Fibroblast of skin of left biceps (primary cell): ENCODE measurements at places on chromosomes 13 and 19.

DNA sequence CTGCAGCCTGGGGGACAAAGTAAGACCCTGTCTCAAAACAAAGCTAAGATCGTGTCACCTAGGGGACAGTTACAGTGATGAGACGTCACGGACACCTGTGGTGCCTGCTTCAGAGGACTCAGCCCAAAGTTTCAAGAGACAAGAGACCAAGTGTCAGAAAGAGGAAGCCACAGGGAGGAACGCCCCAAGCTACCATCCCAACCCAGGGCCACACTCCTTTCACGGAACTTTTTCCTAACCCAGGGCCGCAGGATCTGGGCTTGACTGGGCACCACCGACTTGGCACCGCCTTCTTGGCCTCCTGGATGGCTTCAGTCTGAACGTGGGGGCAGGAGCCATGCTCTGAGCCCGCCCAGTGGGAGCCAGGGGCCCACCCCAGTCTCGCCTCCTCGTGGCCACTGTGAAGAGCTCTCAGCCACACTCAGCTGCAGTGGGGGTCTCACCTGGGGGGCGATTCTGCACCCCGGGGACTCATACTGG, 8.5 kb downstream of the MOB3A start:
- DNase-seq: no peak

GRCh38 chr13:30329009-30329585, 21.7 kb upstream of the KATNAL1 start:
- DNase-seq: peak; percentile 37

GRCh38 chr13:98495627-98496478, 81.1 kb downstream of the STK24 start:
- no peak for DNase-seq

- no peak for DNase-seq
These were observed 767 bp upstream of the GPR18 start for GRCh38 chr13:99258946-99259345.

DNA sequence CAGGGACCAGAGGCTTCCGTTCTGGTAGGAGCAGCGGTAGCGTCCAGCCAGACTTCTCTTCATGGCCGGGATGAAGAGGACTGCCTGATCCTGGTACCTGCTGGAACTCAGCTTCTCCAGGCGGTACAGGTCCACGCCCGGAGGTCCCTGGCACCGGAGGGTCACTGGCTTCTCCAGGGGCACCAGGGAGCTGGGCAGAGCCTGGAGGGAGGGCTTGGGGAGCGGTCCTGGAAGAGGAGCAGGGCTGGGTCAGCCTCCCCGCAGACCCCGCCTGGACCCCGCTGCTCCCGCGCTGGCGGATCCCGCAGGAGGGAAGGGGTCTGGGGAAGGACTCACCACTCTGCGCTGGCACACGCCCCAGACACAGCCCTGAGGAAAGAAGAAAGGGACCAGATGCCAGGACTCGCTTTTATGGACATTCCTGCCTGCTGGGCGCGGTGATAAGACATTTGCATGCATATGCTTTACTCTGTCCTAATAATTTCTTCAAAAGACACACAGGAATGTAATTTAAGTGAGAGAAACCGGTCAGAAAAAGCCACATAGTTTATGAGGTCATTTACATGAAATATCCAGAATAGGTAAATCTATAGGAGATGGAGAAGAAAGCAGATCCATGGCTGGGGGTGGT, 5.8 kb downstream of the GP6 start:
- DNase-seq: no peak

DNA sequence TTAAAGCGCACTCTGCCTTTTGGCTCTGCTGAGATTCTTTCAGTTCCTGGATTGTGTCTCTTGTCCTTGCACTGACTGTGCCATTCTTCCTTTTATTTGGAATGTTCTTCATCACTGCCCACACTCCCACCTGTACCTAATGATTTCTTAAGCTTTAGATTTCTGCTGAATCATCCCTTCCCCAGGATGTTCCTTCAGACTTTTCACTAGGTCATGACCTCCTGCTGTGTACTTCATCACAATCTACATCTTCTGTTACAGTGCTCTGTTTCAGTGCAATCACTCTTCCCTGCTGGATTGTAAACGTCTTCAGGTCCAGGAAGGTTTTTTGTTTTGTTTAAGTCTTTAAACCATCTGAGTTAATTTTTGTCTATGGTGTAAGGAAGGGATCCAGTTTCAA, 281.0 kb downstream of the ATP8A2 start:
- DNase-seq: no peak

DNA sequence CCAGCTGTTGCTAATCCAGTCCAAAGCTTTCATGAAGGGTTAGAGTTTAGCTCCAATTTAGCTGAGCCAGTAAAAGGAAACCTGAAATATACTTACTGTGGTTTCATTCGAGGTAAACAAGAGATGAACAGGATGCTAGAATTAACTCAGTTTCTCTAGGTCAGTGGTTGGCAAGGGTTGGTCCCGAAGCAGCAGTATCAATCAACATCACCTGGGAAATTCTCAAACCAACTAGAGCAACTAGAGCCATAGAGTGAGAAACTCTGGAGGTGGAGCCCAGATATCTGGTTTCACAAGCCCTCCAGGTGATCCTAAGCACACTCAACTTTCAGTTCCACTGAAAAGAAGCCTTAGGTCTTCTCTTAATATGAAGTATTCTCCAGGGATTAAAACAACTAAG, 376.7 kb downstream of the OXGR1 start:
- DNase-seq: no peak

DNA sequence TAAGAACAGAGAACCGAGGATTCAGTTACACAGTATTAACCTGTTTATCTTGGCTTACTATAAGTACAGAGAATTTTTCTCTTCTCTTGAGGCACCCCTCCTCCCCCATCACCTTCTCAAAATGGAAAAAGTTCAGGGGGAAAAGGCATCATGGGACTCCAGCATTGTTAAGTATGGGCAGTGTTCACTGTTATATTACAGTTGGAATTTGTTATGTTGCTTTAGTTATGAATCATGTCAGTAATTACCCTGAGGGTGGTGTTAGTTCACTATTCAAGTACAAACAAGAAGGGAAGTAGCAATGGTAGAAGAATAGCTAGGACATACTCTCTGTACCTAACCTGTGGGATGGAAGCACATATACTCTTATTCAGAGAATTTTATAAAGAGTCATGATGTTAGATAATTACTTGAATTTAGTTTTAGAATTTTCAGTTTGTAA, 12.0 kb downstream of the LPAR6 start:
- peak; percentile 57 for DNase-seq

- DNase-seq: no peak
These were observed 85.6 kb downstream of the COL4A2 start for GRCh38 chr13:110392510-110393240.

GRCh38 chr13:25795277-25795676, 256.5 kb downstream of the SHISA2 start:
- no peak for DNase-seq

DNA sequence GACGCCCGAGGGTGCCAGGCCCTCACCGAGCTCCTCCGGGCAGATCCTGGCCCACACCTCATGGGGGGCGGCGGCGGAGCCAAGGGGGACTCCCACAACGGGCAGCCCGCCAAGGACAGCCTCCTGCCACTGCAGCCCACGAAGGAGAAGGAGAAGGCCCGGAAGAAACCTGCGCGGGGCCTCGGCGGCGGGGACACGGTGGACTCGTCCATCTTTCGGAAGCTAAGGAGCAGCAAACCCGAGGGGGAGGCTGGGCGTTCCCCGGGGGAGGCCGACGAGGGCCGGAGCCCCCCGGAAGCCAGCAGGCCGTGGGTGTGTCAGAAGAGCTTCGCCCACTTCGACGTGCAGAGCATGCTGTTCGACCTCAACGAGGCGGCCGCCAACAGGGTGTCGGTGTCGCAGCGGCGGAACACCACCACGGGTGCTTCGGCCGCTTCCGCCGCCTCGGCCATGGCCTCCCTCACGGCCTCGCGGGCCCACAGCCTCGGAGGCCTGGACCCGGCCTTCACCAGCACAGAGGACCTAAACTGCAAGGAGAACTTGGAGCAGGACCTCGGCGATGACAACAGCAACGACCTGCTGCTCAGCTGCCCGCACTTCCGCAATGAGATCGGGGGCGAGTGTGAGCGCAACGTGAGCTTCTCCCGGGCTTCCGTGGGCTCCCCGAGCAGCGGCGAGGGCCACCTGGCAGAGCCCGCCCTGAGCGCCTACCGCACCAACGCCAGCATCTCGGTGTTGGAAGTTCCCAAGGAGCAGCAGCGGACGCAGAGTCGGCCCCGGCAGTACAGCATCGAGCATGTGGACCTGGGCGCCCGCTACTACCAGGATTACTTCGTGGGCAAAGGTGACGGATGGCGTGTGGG, 141.5 kb downstream of the DPF1 start:
- DNase-seq: no peak

DNA sequence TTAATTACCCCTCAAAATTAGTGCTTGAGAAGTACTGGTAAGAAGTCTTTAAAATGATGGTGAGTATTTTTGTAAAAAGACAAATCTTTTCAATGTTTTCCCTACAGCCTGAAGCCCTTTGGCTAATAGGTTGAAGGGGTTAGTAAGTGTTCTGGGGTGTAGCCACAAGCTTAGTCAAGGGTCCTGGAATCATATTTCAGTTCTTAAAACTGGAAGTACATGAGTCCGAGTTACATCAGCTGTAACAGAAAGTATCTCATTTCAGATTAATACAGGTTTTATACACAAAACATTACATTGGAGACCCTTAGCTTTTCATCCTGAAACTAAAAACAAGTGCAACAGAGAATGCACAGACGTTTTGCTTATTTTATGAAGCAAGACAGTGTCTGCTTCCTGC, 52.7 kb upstream of the TEX29 start:
- no peak for DNase-seq

GRCh38 chr19:22026687-22027086, 15.9 kb upstream of the ZNF208 start:
- no peak for DNase-seq

GRCh38 chr13:72463561-72463960, 263.9 kb downstream of the MZT1 start:
- no peak for DNase-seq

GRCh38 chr13:24265453-24265852, 43.9 kb upstream of the C1QTNF9 start:
- no peak for DNase-seq

DNA sequence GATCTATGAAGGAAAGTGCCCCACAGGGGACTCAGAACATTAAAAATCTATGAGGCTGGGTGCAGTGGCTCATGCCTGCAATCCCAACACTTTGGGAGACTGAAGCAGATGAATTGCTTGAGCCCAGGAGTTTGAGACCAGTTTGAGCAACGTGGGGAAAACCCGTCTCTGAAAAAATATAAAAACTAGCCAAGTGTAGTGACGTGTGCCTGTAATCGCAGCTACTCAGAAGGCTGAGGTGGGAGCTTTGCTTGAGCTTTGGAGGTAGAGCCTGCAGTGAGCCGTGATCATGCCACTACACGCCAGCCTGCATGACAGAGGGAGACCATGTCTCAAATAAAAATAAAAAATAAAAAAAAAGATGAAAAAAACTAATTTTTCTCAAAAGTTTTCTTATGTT, 1070.6 kb downstream of the PCDH9 start:
- no peak for DNase-seq

- no peak for DNase-seq
These were observed 11.1 kb upstream of the BCL3 start for GRCh38 chr19:44737238-44738071.

GRCh38 chr13:103101901-103102300, 35.7 kb upstream of the SLC10A2 start:
- DNase-seq: no peak

GRCh38 chr13:23701636-23702035, 131.4 kb downstream of the TNFRSF19 start:
- peak; percentile 80 for DNase-seq

DNA sequence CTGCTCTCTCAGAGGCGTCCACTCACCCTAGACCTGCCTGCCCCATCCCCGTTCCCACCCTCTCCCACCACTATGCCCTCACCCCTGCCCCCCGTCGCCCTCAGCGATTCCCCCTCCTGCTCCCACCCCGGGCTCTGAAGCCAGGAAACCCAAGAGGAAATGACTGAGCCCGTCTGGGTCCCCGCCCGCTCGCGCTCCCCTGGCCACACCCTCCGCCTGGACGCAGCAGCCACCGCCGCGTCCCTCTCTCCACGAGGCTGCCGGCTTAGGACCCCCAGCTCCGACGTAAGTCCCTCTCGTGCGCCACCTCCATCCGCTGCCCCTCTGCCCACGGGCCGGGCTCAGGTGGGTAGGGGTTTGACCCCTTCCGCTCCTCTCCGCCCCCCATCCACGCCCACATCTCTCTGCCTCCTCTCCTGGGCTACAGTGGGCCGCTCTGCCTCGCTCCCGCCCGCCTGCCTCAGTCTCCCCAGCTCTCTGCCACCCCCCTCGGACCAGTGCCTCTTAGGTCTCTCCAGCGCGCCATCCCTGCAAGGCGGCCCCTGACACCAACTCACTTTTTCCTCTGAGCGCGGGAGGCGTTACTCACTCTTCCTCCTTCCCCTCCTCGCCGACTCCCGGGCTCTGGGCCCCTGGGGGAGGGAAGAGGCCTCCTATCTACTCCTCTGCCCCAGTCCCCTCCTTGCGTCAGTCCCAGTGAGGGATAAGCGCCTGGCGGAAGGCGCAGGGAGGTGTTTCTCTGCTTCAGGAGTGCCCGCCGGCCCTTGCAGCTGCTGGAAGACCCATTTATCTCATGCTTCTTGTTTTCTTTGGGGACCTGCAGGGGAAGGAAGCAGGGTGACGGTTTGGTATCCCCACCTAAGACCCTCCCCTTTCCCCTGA, at the start of gene FXYD5:
TSS of gene FXYD5 (plus strand) at position 211 of the 882 bp plus-strand sequence. CDS start 816 bp downstream, outside the sequence.
- peak; percentile 46 for DNase-seq

DNA sequence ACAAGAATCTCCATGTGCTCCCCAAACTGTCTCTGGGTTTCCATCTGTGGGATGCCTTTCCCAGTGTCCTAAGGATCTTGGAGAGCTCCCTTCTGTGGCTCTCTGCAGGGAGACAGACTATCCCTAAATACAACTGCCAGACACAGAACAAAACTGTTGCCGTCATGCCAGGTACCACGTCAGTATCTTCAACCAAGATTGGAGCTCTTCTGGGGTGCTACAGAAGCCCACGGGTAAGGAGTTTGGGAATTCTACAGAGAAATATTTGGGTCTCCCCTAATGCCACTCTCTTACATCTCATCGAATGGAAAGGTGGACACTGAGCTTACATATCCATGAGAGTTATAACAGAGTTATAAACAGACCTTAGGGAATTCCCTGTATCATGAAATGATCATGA, 4.9 kb upstream of the MBD3L3 start:
- no peak for DNase-seq
